Ascending aorta (tissue), 2 donors: ENCODE measurements at places on chromosomes 1 and 21. TPM values are rescaled to one million over a fixed set of nuclear protein-coding genes. Genes with fewer than 3 reads are reported as not detected.

The TNFRSF14 gene
- total RNA-seq = 141 TPM

- no peak for DNase-seq
These were observed 182.6 kb downstream of the VAV3 start for GRCh38 chr1:107782217-107782845.

The VTCN1 gene
- not detected for total RNA-seq

The CFHR4 gene
- total RNA-seq = not detected
